BJ (cell line): ENCODE measurements at places on chromosomes 5 and 9. TPM values are rescaled to one million over a fixed set of nuclear protein-coding genes. Genes with fewer than 3 reads are reported as not detected.
A peak's percentile ranks its signal among the peaks of the same experiment; 100 is the strongest.

DNA sequence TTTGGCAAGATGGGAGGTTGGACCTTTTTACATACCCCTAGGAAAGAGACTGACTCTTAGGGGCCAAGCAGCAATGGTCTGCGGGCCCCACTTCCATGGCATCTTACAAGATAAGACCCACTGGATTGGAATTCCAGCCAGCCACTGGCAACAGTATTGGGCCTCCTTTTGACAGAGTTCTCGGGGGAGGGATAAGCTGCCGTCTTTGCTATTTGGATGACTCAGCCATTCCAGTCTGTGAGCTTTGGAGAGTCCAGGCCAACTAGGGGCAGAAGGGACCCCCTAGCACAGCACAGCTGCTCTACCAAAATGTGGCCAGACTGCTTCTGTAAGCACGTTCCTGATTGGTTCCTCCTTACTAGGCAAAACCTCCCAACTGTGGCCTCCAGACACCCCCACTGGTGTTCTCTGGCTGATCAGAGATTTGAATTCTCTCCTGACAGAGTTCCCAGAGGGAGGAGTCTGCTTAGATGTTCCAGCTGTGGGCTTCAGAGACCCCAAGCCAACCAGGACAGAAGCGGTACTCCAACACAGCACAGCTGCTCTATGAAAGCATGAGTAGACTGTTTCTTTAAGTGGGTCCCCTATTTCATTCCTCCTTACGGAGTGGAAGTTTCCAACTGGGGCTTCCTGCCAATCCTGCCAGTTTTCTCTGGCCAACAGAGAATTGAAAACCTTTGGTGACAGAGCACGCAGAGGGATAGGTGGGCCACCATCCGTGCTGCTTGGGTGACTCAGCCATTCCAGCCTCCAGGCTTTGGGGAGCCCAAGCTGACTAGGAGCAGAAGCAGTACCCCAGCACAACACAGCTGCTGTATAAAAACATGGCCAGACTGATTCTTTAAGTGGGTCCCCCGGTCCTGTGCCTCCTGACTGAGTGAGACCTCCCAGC lies 672.1 kb upstream of the RIOK2 start:
- DNase-seq: no peak

- no peak for DNase-seq
Observed at GRCh38 chr5:82551192-82551591, 273.0 kb upstream of the RPS23 start.

The CARTPT gene
- not detected in 2 replicates for polyA plus RNA-seq

DNA sequence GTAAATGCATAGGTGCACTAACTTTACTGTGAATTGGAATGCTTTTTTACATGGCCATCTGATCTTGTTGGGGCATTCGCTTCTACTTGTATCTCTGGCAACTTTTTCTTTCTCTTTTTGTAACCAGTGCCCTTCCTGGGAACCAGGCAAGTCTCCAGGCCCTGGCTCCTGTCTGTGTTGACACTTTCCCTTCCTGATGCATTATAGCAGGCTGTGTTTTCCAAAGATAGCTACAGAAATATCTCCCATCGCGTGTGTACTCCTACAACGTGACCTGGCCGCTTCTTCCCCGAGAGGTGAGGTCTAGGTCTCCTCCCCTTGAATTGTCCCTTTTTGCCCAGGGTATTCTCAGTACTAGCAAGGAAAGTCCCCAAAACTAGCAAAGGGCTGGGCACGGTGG lies 81.1 kb upstream of the SPIN1 start:
- no peak for DNase-seq

- no peak for DNase-seq
Observed at GRCh38 chr9:28999806-29000205, 1426.5 kb upstream of the C9orf72 start.

GRCh38 chr5:93322974-93323860 lies 257.8 kb downstream of the NR2F1-AS1 start:
- DNase-seq: no peak

DNA sequence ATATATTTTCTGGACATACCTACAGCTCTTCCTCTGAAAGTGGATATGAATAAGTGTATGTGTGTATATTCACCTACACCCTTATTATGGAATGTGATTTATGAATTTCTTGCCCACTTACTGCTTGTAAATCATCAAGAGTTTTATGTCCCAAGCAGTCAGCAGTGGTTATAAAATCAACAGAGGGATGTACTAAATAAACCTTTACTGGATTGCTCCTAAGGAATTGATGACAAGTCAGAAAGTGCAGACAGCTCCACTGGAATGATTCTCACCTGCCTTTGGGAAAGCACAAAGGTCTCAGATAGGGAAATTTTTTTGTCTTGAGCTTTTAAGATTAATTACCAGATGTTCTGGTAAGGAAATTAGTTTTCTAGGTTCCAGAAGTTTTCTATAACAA lies 9.3 kb downstream of the TMEM174 start:
- no peak for DNase-seq

GRCh38 chr5:135242021-135242865 lies 156.8 kb downstream of the MACROH2A1 start:
- DNase-seq: no peak

DNA sequence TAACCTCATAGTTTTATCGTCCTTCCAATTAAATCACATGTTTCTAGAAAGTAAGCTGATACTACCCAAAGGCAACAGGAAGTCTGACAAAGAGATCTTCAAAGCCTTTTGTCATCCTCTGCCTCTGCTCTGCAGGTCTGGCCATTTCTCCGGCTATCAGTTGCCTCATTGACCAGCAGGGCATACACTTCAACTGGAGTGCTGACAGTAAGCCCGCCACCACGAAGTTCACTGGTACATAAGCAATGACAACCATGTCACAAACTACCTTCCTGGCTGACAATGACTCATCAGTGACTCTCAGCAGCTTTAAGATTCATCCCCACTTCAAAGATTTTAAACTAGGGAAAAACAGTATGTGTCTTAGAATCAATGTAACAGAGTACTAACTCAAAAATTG lies 20.6 kb downstream of the SPTLC1 start:
- no peak for DNase-seq

DNA sequence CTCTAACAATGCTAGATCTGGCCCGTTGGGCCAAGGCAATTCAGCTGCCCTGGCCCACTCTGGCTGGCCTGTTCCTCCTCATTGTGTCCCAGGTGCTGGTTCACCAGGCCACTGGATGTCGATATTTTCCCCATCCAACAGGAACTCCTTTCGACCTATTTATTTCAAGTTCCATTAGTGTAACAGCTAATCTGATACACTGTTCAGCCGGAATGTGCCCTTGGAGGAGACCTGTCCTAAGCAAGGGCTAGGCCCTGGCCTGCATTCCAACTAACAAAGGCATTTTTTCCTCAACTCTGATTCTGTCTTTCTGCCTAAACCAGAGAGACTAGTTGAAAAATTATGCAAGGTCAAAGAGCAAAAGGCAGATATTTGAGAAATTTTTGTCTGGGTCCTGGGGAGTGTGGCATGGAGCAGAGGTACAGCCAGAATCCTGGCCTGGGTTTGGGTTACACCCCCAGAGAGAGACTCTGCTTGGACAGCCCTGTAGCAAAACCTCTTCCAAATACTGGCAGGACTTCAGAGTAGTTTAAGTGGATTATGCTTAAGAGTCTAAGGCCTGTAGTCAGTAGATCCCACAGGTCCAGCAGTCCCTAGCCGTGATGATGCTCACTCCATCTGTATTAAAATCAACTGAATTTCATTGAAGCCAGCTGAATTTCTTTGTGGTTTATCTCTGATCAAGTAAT lies 36.1 kb downstream of the MARCHF11 start:
- DNase-seq: no peak

The PTPRD gene
- polyA plus RNA-seq: 0.39 and 0.48 TPM in 2 replicates

GRCh38 chr5:179129607-179130071 lies 69.5 kb downstream of the ZNF354C start:
- DNase-seq: no peak

GRCh38 chr5:156031181-156031580 lies 295.8 kb upstream of the SGCD start:
- no peak for DNase-seq

The NUTM2F gene
- not detected in 2 replicates for polyA plus RNA-seq

- no peak for DNase-seq
Observed at GRCh38 chr5:156188016-156188415, 138.9 kb upstream of the SGCD start.

DNA sequence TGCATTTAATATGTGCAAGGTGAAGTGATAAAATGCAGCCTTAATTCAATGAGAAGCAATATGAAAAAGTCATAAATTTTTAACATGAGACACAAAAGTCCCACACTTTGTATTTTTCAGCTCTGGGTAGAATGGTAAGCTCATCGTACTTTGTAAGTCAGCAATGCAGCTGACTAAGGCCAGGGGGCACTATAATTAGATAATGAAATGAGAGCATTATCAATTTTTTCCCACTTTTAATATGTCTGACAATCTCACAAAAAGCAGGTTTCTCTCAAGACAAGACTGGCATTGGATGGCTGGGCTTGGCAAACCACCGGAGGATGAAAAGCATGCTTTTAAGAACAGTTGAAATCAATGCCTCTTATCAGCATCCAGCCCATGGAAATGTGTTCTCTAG lies 162.8 kb downstream of the FAM174A start:
- no peak for DNase-seq

The LOX gene
- polyA plus RNA-seq: 632 and 668 TPM in 2 replicates

- no peak for DNase-seq
Observed at GRCh38 chr5:109418712-109419352, 9.1 kb upstream of the PJA2 start.

DNA sequence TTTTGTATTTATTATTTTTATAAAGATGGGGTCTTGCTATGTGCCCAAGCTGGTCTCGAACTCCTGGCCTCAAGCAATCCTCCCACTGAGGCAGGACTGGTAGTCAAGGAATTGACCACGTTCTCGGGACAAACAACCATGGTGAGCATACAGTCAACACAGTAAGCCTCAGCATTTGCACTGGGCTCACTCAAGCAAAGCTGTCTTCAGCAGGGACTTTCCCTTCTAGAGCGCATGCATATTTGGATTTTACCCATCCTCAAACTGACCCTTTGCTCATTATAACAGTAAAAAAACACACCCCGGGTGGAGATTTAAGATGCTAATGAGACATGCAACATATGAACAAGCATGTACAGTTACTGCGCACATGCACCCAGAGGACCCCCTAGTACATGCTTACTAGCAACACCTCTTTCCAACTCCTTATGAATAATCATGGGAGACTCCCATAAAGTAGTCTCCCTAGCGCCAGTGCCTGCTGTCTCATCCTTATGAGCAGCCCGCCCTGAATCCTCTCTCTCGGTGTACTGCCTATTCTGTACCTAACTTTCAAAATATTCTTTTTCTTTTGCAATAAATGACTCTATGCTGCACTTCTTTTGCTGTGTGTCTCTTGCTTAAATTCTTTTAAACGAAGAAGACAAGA lies 41.5 kb downstream of the C5orf22 start:
- DNase-seq: no peak

The PFN3 gene
- polyA plus RNA-seq: not detected in 2 replicates

- peak; percentile 18 for DNase-seq
Observed at GRCh38 chr5:114387433-114387832, 25.6 kb downstream of the KCNN2 start.

The GRHPR gene
- 159 and 227 TPM in 2 replicates for polyA plus RNA-seq

DNA sequence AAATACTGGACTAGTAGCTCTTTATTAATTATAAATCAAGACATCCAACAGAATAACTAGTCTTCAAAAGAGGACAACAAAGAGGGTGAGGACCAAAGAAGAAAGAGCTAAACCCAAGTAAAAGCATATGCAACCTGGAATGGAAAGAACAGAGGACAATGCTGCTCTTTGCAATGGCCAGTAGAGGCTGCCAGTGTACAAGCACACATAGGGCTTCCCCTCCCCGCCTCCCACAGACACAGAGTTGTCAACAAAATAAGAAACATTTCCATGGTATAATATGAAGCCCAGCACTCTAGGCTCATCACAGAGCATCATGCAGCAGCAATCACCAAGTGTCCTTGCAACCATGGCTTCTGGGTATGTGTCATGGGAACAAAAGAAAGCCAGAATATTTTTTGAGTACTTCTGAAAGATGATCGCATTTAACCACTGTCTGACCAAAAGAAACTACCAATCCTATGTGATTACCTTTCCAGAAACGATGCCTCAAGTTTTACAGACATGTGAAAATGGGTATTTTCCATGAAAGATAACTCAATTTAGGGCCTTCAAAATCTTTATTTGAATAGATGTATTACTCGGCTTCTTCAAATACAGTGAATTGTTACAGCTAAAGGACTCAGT lies 58.1 kb downstream of the RFX3 start:
- no peak for DNase-seq

The CRB2 gene
- not detected in 2 replicates for polyA plus RNA-seq

- DNase-seq: no peak
Observed at GRCh38 chr9:94904806-94905205, 178.3 kb downstream of the AOPEP start.

GRCh38 chr5:23314827-23315226 lies 192.6 kb upstream of the PRDM9 start:
- no peak for DNase-seq

The PPIC gene
- 62.3 and 70.7 TPM in 2 replicates for polyA plus RNA-seq

The PCDHB16 gene
- 0.21 and 0.32 TPM in 2 replicates for polyA plus RNA-seq
